GM12892 (cell line): ENCODE measurements at places on chromosomes 7 and 10.

DNA sequence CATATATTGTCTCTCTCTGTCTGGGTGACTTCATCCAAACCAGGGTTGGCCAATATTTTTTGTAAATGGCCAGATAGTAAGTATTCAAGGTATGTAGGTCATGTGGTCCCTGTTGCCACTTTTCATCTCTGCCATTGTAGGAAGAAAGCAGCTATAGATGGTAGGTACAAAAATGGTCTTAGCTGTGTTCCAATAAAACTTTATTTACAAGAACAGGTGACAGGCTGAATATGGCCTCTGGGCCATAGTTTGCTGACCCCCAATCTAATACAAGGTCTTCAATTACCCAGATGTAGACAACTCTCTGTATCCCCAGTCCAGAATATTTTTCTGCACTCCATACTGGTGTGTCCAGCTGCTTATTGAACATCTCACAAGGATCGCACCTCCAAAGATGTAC lies 166.2 kb upstream of the FZD8 start:
- DNase-seq = no peak

GRCh38 chr10:74542077-74542476 lies 284.3 kb upstream of the KAT6B start:
- no peak for DNase-seq

DNA sequence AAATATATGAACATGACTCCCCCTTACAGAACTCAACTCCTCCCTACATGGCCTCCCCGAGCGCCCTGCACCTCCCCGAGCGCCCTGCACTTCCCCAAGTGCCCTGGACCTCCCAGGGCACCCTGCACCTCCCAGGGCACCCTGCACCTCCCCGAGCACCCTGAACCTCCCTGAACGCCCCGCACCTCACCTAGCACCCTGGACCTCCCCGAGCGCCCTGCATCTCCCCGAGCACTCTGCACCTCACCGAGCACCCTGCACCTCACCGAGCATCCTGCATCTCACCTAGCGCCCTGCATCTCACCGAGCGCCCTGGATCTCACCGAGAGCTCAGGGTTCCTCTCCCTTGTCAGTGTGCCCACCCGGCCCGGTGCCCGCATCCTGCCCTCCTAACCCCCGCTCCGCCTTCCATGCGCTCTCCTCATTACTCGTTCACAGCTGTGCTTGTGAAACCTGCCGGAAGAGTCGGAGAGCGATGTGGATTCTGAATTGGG lies 134.3 kb downstream of the ACTR3B start:
- DNase-seq = no peak

DNA sequence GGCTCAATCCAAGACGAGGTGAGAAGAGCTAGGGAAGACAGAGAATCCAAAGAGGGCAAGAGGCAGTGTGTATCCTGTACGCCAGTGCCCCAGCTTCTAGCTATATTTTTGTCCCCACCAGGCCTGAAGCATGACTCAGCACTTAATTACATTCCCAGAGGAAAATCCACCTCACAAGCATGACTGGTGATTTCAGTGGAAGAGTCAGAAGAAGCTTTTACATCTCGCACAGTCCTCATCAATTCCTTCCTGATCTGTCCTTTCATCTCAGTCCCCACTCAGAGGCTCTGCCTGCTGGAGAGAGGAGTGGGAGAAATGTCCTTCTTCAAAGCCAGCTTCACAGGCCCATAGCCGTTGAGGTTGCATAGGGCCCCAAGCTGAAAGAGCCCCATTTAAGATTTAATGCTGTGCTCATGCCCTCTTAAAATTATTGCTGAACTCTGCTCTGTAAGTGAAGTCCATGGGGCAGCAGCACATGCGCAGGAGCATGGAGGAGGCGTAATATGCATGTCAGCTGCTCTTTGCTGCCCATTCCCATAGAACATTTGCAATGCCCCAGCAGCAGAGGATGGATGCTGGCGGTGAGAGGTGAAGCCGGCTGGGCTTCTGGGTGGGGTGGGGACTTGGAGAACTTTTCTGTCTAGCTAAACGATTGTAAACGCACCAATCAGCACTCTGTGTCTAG lies 39.0 kb upstream of the AOAH start:
- no peak for DNase-seq

GRCh38 chr7:98215561-98216495 lies 4.6 kb downstream of the BHLHA15 start:
- DNase-seq = no peak

DNA sequence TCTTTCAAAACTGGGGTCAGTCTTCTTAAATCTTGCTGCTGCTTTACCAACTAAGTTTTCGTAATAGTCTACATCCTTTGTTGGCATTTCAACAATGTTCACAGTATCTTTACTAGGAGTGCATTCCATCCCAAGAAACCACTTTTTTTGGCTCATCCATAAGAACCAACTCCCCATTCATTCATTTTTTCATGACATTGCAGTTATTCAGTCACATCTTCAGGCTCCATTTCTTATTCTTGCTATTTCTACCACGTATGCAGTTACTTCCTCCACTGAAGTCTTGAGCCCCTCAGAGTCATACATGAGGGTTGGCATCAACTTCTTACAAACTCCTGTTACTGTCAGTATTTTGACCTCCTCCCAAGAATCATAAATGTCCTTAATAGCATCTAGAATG lies 392.3 kb downstream of the DGKB start:
- DNase-seq = no peak

- no peak for DNase-seq
Observed at GRCh38 chr7:25672496-25672895, 444.2 kb upstream of the NPVF start.

GRCh38 chr10:122854648-122855047 lies 9.0 kb upstream of the CUZD1 start:
- DNase-seq = no peak

- DNase-seq = no peak
Observed at GRCh38 chr7:27182861-27183681, 2.0 kb downstream of the HOXA11 start.

DNA sequence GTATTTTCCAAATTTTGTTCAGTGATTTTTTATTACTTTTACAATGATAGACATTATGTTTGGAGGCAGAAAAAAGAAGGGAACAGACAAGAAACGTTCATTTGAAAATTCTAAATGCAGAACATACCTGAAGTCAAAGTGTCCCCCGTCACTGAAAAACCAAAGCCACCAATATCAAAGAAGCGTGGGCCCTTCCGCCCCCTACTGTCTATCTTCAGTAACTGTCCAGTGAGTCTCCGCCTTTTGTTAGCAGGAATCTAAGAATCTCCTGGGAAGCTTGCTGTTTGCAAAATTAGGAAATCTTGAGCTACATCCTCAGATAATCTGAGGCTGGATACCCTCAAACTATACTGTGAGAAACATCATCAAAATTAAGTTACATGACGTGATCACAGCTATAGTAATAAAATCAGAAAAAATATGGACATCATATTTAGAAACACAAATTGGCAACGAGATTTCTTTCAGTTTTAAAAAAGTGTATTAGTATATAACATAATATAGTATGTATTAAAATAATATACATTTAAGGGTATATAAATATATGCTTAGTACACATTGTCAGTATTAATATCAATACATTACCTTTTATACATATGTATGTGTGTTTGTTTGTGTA lies 169.3 kb upstream of the AKR1E2 start:
- no peak for DNase-seq

DNA sequence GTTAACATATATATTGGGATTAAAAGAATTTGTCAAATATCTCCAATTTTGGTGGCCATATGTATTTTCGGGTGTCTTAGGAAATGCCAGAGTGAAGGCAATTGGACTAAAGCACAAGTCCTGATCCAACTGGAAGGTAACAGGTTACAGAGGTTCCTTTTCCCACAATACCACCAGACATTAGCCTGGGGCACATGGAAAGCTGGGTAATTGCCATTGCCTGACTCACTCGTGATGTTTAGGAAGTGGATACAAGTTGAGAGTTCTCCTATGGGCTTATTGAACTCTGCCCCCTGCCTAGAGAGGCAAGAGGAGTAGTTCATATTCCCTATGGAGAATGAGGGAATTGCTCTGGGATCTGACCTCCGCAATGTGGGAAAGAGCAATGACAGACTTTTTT lies 5.7 kb downstream of the DNAH11 start:
- no peak for DNase-seq

GRCh38 chr10:96857301-96858012 lies 25.4 kb downstream of the LCOR start:
- DNase-seq = no peak

DNA sequence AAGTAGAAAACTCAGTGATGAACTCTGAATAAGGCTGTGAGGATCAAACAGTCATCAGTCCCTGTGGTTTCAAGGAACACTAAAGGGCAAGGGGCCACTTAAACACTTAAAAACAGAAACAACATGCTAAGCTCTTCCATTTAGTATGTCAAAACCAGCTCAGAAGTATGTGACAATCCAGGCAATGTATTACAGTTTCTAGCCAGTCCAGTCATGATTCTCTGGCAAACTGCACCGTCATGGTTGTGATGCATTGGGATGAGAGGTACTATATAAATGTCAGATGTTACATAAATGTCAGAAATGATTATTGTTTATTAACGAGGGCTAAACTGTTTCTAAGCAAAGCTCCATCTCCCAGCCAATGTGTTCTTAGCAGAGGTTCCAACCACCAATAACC lies 4.7 kb upstream of the CREB5 start:
- DNase-seq = no peak
